ENCODE measurements at places on chromosomes 1 and 21.

GRCh38 chr1:39462074-39462473 is 29.4 kb upstream of the BMP8A start:
- DNase-seq = no peak

GRCh38 chr1:160078512-160079195 is 2.7 kb upstream of the KCNJ9 start:
- peak; percentile 71 for DNase-seq

- DNase-seq = no peak
These were observed 2.1 kb downstream of the MYBPH start for GRCh38 chr1:203173566-203173965.

DNA sequence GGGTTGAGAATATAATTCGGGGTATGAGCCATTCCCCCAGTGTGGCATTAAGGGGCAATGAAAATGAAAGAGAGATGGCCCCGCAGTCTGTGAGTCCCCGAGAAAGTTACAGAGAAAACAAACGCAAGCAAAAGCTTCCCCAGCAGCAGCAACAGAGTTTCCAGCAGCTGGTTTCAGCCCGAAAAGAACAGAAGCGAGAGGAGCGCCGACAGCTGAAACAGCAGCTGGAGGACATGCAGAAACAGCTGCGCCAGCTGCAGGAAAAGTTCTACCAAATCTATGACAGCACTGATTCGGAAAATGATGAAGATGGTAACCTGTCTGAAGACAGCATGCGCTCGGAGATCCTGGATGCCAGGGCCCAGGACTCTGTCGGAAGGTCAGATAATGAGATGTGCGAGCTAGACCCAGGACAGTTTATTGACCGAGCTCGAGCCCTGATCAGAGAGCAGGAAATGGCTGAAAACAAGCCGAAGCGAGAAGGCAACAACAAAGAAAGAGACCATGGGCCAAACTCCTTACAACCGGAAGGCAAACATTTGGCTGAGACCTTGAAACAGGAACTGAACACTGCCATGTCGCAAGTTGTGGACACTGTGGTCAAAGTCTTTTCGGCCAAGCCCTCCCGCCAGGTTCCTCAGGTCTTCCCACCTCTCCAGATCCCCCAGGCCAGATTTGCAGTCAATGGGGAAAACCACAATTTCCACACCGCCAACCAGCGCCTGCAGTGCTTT is 9.4 kb downstream of the PROX1 start:
- no peak for DNase-seq

GRCh38 chr1:156494309-156494895 is 6.2 kb downstream of the MEF2D start:
- no peak for DNase-seq

- DNase-seq = no peak
These were observed 3.3 kb downstream of the SLAMF8 start for GRCh38 chr1:159829822-159830465.

DNA sequence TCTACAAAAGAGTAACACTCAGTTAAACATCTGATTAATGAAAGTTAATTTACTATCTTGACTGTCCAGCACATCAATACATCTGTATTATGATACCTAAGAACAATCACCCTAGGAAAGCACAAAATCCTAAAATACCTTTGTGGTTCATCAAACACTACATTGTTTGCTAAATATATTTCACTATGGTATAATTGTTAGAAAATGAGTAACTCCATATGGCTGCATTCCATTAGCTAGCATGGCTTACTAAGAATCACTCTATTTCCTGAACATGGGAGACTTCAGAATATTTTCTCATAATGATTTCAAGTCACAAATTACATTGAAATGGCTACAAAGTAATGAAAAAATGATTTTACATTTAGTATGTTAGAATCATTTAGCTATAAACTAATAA is 12.5 kb downstream of the TRMT1L start:
- DNase-seq = no peak

GRCh38 chr1:31054958-31055481 is 10.5 kb downstream of the PUM1 start:
- no peak for DNase-seq

DNA sequence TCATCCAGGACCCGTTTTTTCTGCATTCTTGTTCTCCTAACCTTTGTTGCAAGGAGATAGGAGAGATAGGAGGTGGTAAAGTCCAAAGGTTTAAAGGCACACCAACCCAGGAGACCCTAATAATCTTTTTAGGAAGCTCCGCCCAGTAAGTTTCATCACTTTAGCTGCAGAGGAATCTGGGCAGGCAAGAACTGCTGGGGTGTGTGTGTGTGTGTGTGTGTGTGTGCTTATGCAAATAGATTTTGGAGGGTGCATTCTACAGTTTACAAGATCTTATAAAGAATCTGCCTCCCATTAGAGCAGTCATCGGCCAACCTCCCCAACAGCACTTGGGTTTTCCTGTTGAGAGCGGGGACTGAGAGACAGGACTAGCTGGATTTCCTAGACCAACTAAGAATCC is 3.9 kb upstream of the IL10 start:
- DNase-seq = no peak

- DNase-seq = no peak
These were observed 1450.2 kb downstream of the BRINP3 start for GRCh38 chr1:189027512-189027911.

GRCh38 chr1:50829014-50829958 is 130.8 kb downstream of the FAF1 start:
- no peak for DNase-seq

DNA sequence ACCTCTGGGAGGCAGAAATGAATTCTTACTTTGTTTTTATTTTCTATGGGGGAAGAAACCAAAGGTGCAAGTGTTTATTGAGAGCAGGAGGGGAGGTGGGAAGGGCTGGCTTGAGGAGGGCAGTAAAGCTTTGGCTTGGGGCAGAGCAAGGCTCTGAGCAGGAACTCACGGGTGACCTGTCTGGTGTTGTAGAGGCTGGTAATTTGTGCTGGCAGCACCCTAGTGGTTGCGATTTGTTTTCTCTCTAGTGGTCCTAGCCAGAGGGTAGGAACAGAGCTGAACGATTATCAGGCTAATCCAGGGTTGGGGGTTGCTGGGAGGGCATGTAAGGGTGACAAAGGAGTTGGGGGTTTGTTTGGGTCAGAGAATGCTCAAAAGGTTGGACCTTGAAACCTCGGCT is 16.6 kb downstream of the TMCC2 start:
- no peak for DNase-seq

GRCh38 chr1:89739013-89739843 is 81.6 kb upstream of the LRRC8D start:
- peak; percentile 43 for DNase-seq
